ENCODE measurements at places on chromosomes 6 and 20.

- ATAC-seq: no peak
Measured at GRCh38 chr20:6055981-6056569, 2.2 kb upstream of the LRRN4 start.

- ATAC-seq: no peak
Measured at GRCh38 chr6:74826263-74826662, 379.6 kb downstream of the COL12A1 start.

DNA sequence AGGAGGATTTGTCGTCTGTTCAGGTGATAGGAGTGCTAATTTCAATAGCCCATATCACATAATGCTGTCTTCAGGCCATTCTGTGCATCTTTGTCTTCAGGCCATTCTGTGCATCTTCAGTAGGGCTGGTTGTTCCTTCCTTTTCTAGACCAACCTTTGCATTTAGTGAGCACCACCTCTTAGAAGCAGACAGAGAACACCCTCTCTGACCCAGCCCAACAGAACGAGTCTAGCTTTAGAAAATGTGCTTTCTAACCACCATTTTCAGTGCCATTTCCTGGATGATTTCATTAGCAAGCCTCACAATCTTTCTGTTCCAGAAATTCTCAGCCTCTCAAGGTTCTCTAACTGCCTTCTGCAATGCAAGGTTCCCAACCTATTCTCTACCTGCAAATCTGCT lies 215.3 kb upstream of the KCNQ5 start:
- no peak for ATAC-seq

GRCh38 chr20:49832632-49833327 lies 20.2 kb downstream of the SLC9A8 start:
- ATAC-seq: no peak

DNA sequence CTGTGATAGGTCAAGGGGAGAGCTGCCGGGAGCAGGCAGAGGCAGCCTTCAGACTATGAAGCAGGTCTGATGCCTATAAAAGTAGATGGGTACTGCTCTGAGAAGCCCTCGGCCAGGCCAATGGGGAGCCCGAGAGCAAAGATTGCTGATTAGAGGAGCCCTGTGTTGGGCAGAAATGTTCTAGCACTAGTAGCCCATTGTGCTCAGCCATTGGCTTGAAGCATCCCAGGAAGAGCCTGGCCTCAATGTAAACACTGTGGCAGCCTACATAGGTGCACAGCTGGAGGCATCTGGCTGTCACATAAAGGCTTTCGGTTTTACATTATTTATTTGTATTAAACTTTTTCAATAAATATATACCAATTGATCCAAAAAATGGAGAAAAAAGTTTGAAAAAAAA lies 67.7 kb downstream of the SNAP25 start:
- no peak for ATAC-seq

DNA sequence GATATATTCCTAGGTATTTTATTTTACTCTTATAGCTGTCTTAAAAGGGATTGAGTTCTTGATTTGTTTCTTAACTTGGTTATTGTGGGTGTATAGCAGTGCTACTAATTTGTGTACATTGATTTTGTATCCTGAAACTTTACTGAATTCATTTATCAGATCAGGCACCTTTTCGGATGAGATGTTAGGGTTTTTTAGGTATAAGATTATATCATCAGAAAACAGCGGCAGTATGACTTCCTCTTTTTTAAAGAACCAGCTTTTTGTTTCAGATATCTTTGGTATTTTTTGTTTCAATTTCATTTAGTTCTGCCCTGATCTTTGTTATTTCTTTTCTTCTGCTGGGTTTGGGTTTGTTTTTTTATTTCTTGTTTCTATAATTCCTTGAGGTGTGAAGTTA lies 382.4 kb upstream of the ADGRB3 start:
- ATAC-seq: no peak

- no peak for ATAC-seq
Measured at GRCh38 chr20:1163105-1163504, 21.7 kb downstream of the TMEM74B start.

DNA sequence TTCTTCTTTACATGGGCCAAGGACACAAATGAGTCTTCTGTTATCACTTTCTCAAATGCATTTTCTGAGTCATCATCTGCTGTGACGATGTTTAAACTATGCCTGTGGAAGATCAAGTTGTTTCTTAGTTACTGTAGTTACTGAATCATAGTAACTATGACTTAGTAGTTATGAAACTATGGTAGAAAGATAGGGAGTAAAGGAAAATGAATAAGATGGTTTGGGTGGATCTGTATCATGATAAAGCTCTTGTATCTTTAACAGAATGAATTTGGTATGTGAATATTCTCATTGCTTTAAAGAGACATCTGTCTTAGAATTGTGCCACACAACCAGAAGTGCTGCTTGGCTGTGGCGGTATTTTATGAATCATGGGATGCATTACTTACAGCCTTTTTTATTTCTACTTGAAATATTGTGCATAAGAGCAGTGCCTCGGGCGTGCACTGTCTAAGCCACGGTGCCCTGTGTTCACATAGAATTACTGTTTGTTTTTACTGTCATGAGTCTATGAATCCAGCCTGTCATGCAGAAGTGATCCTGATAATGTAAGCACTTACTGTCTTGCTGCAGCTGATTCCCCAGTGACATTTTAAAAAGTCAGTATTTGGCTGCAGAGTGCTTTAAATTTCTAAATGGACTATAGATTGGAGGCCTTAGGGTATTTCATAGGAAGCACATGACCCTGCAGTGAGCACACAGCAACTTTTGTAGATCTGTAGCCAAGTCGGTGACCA lies 215.2 kb downstream of the TMEM242 start:
- ATAC-seq: peak; percentile 92

GRCh38 chr6:12150812-12151432 lies 138.8 kb downstream of the HIVEP1 start:
- ATAC-seq: no peak

- no peak for ATAC-seq
Measured at GRCh38 chr6:151783692-151784091, 23.8 kb upstream of the ESR1 start.

DNA sequence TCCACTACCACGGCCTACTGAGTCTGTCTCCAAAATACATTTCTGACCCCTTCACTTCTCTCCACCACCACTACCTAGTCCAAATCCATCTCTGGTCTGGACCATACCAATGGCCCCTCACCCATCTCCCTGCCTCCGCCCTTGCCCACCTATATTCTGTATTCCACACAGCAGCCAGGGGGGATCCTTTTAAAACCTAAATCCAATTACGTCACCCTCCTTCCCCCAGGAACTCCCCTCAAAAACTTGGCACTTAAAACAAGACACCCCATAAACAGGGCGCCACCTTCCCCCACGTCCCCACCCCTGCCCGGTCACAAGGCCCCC lies 680 bp downstream of the PDRG1 start:
- no peak for ATAC-seq
